ENCODE measurements at places on chromosomes 16 and 17.

DNA sequence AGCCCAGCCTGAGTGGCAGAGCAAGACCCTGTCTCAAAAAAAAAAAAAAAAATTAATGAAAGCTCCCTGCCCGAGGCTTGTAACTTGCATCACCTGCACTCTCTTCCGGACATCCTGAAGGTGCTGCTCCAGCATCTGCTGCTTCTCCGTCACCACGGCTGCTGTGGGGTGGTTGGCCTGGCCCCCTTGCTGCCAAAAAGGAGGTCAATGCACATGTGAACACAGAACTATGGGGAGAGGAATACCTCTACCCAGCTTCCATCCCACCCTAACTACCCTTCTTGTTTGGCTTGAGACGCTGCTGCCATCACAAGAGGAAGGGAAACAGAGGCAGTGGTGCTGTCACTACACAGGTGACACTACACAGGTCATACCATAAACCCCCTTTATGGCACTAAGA, 49.0 kb downstream of the STAT3 start:
- DNase-seq, result no peak

- no peak for DNase-seq
Observed at GRCh38 chr16:57392694-57393093, 11.9 kb upstream of the CCL17 start.

DNA sequence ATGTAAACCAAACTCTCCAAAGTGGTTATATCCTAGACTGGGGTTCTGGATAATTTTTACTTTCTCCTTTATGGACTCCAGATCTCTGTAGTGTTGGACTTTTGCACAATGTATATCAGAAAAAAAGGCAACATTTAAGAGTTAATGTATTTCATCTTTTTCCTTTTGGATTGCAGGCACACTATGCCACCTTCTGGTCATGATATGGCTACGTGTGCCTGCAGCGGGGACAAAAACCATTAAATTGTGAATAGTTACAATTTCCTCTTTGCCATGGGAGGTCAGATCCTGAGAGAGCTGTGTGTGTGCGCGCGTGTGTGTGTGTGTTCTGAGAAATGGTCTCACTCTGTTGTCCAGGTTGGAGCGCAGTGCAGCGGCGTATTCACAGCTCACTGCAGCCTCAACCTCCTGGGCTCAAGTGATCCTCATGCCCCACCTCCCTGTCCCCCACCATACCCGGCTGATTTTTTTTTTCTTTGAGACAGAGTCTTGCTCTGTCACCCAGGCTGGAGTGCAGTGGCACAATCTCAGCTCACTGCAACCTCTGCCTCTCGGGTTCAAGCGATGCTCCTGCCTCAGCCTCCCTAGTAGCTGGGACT, 4.3 kb upstream of the SGF29 start:
- DNase-seq, result no peak

DNA sequence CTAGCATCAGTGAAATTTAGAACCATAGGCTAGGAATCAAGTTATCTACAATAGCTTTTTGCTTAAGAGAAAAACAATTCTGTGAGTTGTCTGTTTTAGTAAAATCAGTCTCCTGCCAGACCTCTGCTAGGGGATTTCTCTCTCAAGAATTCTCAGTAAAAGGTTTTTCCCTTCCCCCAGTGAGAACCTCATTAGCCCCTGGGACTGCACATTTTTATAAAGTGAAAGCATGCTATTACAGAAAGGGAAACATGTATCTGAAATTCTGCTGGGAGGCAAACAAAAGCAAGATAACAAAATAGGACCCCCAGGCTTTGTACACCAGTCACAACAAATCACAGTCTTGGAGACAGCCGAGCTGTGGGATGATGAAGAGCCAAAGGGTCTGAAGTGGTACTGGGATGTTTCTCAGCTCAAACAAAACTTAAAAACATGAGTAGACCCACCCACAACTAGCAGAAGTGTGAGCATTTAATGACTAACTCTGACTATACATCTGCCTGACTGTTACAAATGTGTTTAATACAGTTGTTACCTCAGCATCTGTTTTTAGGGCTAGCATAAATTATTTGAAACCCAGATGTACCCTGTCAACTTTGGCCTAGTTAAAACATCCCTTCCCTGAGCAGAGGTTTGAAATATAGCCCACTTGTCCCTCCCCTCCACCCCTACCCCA, 20.0 kb upstream of the GLG1 start:
- no peak for DNase-seq

GRCh38 chr17:13508896-13509295, 92.8 kb downstream of the HS3ST3A1 start:
- DNase-seq, result no peak

DNA sequence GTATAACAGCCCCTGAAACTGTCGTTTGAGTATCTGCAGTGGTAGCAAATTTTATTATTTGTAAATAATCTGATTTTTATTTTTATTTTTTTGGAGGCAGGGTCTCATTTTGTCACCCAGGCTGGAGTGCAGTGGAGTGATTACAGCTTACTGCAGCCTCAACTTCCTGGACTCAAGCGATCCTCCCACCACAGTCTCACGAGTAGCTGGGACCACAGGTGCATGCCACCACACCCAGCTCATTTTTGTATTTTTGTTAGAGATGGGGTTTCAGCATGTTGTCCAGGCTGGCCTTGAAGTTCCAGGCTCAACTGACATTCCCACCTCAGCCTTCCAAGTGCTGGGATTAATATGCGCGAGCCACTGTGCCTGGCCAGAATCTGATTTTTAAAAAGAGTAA, 2.8 kb downstream of the NDEL1 start:
- DNase-seq, result no peak

DNA sequence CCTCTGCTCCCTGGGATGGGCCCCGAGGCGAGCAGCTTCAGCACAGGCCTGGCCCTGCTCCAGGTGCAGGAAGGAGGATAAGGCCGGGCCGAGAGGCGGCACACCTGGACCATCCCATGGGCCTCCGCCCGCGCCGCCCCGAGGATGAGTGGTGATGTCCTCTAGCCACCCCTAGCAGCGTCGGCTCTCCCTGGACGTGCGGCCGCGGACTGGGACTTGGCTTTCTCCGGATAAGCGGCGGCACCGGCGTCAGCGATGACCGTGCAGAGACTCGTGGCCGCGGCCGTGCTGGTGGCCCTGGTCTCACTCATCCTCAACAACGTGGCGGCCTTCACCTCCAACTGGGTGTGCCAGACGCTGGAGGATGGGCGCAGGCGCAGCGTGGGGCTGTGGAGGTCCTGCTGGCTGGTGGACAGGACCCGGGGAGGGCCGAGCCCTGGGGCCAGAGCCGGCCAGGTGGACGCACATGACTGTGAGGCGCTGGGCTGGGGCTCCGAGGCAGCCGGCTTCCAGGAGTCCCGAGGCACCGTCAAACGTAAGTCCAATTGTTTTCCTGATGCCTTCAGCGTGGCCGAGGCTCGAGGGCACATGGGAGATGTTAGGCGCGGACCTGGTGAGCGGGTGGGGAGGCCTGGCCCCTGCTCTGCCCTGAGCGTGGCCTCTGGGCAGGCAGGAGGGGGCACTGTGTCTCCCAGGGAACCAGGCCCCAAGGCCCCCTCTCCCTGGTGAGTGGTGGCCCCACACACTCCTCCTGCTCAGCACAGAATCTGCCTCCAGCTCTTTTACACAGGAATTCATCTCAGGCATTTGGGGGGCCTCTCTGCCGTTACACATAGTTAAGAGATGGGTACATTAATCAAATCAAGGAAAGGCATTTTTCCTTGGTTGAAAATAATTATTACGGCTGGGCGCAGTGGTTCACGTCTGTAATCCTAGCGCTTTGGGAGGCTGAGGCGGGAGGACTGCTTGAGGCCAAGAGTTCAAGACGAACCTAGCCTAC, 855 bp downstream of the TMEM204 start:
- DNase-seq, result no peak

Measured in stimulated activated CD4-positive, alpha-beta T cell treated with anti-CD3 and anti-CD28 coated beads, Interleukin-1b, Interleukin-23, amount 100 ng/mL, for 4 hours (primary cell).